Kidney (tissue), 22 donors: ENCODE measurements at places on chromosomes 5 and 9. TPM values are rescaled to one million over a fixed set of nuclear protein-coding genes. Genes with fewer than 3 reads are reported as not detected.

DNA sequence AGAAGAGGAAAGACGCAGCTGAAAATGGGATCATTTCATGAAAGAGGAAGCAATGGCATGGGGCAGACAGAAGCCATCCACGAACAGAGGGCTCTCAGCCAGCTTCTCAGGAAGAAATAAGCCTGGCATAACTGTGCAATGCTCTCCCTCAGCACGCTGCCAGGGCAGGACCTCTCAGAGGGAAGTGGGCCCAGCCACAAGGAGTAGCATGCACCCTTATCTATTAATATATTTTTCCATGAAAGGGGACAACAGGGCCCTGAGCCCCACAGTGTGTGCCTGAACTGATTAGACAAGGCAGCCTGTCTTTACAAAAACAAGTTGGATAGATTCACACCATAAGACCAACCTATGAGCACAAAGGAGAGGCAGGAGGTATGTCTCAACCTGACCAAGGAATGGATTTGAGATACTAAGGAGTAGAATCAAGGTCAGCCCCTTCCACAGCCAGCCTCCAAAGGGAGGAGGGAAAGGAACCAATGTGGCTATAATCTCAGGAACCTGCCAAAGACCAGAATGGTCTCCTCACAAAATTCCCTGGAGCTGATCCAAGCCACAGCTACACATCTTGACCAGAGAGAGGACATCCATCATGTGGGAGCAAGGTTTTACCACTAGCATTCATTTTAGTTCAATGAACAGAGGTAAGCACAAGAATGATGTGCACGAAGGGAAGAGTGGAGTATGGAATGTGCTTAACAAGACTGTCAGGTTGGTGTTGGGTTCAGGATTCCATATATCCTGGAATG is 154.8 kb downstream of the SIL1 start:
- no peak for DNase-seq

DNA sequence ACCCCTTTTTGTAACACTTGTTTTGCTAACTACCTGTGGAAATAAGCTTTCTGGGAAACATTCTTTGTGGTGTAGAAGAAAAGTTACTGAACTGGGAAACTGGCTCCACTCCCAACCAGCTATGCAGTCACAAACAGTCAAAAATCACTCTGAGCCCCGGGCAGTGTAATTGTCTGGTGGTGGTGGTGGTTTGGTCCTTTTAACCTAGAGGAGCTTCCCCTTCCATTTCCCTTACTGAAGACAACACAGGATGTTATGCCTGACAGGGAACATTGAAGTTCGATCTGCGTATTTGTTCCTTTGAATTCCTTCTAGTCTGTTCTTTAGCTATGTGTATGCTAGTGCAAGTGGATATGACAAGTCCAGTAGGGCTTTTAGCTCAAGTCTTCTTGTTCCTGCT is 56.8 kb upstream of the TBCA start:
- DNase-seq = no peak

DNA sequence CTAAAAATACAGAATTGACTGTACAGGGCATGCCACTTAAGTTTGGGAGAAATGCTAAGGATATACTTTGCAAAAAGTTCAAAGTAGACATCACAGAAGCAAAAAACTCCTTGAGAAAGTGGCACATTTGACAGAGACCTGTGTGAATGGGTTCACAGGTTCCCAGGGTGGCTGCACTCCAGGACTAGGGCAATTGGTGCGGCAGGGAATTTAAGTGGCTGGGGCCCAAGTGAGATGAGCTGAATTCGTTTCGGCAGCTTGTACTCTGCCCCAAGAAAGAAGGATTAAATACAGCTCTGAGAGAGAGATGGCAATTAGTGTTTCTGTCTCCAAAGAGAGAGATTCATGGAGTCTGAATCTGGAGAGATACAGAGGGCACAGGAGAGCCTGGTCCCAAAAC is 280.1 kb downstream of the FBXL17 start:
- DNase-seq = no peak

- no peak for DNase-seq
These were observed 195.9 kb downstream of the TMEM38B start for GRCh38 chr9:105890046-105890822.

- no peak for DNase-seq
These were observed 7.3 kb upstream of the SCAI start for GRCh38 chr9:125150349-125151245.

- DNase-seq = no peak
These were observed 205.9 kb upstream of the TMEM161B start for GRCh38 chr5:88474574-88474973.

- no peak for DNase-seq
These were observed 76.4 kb downstream of the PHAX start for GRCh38 chr5:126677121-126677520.

DNA sequence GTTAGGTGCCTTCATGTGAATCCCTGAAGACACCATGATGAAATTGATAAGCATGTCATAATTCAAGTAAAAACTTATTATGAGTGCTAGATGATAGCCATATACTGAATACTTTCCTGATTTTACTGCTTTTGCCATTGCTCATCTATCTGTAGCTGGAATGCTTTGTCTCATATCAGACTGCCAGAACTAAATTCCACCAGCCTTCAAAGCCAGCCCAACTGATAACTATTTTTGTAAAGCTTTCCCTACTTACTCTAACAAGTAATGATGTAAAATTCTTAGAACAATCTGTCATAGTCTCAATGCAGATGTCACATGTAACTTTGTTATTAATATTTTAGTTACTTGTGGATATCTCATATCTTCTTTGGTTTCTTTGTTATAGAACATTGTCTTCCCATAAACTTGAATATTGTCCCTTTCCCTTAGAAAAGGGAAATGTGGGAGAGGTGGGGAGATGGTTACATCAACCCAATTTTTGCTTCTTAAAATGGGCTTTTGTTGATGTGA is 128.3 kb downstream of the ZCCHC7 start:
- DNase-seq = no peak

The GLDC gene
- 79.7 TPM for polyA plus RNA-seq

The FAM81B gene
- polyA plus RNA-seq = 2.3 TPM
